ENCODE measurements at places on chromosomes 1 and 21.

DNA sequence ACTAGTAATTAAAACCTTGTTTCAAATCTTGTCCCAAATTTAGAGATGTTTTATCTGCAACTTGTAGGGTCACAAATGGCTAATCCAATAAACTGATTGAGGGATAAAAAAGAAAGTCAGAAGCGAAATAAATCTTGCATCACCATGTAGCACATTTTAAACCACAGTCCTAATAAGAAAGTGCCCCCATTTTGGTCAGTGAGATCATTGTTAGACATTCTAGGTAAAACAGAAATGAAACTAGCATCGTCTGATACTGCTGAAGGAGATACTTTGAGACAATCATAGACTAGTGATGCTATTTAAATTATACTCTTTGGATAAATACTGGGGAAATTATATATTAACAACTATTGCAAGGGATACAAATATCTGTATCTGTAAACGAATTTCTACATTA, 247.9 kb downstream of the AMY1C start:
- no peak for DNase-seq

GRCh38 chr1:27599605-27600497, 4.1 kb downstream of the AHDC1 start:
- no peak for DNase-seq

DNA sequence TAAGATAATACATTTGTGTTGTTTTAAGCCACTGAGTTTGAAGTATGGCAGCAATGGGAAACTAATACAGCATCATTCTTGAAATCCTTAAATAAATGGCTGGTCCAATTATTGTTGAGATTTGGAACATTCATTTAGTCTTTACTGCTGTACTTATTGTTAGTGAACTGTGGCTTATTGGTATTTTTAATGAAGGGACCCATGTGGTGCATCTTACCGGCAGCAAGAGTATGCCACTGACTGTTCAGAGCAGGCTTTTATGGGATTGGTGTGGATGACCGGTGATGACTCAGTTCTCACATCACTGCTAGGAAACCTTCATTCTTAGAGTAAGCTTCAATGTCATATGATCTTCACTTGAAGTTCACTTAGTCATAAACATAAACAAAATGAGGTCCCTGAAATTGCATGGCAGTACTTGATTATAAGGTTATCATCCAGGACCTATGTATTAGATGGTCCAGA, 31.5 kb downstream of the PRKAA2 start:
- DNase-seq, result no peak

DNA sequence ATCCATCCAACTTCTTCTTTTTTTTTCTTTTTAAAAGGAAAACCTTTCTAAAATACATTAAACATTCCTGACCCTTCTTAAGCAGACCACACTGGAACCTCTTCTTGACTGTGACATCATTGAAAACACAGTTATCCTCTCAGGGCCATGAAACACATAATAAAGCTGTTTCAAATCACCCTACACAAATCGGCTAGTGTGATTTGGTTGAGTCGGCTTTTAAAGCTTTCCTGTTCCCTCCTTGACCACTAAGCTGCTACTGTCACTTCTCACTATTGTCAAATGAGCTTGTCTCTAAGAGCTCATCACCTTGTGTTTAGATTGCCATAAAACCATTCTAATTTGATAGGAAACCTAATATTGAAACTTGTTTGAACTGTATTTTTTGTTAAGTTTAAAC, 5.9 kb downstream of the USP24 start:
- no peak for DNase-seq

DNA sequence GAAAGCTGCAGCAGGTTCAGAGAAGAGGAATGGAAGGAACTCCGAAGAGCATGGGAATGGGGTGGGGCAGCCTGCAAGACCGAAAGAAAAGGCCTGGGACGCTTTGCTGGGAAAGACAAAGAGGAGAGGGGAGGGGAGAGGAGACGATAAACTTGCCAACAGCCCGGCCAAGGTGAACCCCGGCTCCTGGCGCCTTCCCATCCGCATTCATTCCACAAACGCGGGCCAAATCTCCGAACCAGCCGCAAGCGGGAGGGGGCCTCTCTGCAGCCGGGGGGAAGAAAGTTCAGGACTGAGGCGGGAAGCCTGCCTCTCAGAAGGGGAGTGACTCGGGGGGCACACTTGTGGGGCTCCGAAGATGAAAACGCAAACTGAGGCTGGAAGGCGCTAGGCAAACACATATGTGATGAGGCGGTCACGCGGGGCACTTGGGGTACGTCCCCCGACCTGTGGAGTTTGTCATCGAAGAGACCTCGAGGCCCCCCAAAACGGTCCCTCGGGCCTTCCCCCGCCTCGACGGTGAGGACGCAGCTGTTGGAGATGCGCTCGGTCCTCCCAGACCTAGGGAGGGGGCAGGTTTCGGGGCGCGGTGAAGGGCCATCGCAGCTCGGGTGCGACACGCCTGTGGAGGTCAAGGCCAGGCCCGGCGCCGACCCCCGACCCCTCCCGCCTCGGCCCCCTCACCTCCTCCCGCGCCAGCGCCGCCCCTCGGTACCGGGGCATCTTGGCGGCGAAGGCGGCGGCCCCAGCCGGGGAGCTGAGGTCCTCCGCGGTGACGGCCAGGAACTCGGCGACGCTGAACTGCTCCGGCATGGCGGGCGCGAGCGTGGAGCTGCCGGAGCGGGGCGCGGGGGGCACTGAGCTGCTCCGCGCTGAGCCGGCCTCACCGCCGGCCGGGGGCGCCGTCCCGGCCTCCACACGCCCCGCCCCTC, at the start of gene ASAP3:
Gene ASAP3 (minus strand): TSS at position 859 of the 932 bp plus-strand sequence. CDS start 46 bp downstream, at position 813.
- peak; percentile 75 for DNase-seq

GRCh38 chr1:50343323-50343722, 79.9 kb downstream of the DMRTA2 start:
- DNase-seq, result no peak

- DNase-seq, result no peak
Observed at GRCh38 chr1:44526295-44527073, 121.4 kb downstream of the RNF220 start.

Data from adrenal gland (tissue), 19 donors.